ENCODE measurements at places on chromosomes 11 and 22.

DNA sequence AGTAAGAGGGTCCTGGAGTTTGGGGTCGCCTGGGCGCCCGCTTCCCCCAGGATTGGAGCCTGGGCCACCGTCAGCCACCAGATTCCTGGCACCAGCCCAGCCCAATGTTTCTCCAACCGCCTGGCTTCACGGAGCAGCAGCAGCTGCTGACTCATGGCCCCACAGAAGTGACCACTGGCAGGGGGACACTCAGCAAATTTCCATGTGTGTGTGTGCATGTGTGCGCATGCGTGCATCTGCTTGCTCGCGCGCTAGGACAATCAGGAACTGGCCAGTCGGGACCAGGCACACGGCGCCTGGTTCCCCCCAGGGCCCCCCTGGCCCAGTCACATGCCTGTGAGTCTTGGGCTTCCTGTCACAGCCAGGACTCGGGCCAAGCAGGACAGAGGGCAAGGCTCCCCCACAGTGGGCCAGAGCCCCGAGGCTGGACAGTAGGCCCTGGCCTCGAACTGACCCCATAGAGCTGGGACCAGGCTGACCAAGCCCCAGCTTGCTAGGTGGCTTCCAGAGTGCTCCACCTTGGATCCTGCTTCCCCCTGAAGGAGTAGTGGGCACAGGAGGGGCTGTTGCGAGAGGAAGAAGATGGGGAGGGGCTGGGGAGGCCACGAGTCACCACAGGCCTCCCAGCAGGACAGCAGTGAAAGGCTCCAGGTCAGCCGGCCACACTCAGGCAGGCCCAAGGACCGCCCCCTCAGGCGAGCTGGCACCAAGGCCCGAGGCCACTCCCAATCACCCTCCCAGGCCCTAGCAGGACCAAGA, 3.2 kb downstream of the CTSD start:
- DNase-seq: no peak

GRCh38 chr11:70699294-70700221, 301.2 kb downstream of the CTTN start:
- no peak for DNase-seq

DNA sequence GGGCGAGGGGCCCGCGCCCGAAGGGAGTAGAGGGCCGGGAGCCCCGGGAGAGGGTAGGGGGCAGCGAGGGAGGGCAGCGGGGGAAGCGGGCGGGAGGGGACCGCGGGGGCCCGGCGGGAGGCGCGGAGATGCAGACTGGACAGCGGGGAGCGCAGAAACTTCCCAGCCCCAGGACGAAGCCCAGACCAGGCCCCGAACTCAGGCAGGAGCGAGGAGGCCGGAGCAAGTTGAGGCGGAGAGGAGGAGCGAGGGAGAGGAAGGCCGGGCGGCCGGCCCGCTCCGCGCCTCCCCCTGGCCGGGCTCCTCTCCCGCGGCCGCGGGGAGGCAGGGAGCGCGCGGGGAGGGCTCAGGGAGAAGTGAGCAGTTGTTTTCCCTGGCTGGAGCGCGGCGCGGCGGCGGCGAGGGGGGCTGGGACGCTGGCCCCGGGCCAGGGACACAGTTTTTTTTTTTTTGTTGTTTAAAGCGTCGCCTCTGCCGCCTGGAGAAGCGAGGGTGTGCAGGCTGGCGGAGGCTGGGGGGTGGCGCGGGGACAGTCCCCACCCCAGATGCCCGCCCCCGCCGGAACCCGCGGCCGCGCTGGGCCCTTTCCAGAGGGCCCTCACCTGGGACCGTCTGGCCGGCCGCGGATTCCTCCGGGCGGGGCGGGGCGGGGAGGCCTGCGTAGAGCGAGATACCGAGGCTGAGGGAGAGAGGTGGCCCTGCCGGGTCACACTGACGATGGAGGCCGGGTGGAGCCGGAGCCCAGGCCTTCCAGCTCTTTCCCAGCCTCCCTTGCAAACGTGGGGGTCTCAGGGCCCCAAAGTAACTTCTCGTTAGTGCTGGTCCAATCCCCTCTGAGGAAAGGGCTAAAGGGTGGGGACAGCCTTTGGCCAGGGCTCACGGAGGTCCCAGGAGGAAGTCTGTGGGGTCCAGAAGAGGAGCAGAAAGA, at the start of gene LTBP3:
LTBP3 (minus strand) TSS at position 358 of the 928 bp plus-strand sequence. CDS start 400 bp downstream, outside the sequence.
- no peak for DNase-seq

DNA sequence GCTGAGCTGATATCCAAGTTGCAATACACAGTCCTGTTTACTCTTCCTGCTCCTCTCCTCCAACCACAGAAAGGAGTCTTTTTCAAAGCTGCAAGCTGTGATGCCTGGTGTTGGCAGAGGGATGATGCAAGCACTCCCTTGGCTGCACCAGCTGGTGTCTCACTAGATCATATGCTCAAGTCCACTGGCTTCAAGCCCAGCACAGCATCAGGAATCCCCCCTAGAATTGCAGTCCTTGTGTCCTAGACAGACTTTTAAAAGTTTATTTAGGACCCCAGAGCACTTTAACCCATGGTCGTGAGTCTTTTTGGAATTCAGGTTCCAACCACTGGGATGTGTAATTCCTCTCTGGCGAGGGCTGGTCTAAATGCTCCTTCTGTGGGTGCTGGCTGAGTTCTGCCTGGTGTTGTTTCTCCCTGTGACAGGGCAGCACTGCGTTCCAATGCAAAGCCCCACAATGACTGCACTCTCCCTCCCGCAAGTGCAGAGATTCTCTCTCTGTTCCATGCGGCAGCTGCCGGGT, 1.9 kb upstream of the HEPN1 start:
- no peak for DNase-seq

DNA sequence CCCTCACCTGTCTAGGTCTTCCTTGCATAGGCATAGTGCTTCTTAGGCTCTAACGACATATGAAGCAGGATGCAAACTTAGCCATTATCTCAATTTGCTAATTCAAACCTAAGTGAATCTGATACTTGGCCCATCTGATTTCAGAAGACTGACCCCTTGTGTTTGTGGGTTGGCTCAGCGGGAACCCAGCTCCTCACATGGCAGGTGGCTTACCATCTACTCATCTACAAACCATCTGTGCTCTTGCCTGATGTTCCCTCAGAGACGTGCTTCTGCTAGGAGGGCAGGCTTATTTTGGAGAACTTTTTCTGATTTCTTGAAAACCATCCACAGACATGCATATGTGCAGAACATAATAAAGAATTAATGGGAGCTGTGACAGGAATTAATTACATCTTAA, 15.2 kb downstream of the ELMOD1 start:
- no peak for DNase-seq

DNA sequence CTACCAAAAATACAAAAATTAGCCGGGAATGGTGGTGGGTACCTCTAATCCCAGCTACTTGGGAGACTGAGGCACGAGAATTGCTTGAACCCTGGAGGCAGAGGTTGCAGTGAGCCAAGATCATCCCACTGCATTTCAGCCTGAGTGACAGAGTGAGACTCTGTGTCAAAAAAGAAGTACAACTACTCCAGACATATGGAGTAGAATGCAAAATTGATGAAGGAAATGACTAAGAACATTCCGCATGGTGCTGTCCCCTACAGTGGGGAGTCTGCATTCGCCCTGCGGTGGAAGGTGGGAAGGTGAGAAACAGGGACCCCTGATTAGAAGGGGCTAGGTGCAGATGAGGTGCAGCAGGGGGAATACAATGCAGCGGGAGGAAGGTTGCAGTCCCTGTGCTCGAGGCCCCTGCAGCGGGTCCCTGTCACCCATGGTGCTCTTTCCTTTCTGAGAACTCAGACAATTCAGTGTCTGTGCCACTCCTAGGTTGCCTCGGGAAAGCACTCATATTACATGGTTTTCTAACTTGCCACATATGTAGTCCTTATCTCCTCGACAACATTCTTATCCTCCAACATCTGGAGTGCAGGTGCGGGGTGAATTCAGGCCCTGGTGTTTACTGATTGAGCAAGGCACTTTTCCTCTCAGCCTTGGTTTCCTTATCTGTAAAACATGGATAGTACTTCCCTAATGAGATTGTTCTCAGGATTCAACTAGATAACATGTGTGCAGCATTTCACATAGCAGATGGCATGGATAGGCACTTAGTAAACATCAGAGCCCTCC, 5.2 kb downstream of the POLD4 start:
- no peak for DNase-seq

DNA sequence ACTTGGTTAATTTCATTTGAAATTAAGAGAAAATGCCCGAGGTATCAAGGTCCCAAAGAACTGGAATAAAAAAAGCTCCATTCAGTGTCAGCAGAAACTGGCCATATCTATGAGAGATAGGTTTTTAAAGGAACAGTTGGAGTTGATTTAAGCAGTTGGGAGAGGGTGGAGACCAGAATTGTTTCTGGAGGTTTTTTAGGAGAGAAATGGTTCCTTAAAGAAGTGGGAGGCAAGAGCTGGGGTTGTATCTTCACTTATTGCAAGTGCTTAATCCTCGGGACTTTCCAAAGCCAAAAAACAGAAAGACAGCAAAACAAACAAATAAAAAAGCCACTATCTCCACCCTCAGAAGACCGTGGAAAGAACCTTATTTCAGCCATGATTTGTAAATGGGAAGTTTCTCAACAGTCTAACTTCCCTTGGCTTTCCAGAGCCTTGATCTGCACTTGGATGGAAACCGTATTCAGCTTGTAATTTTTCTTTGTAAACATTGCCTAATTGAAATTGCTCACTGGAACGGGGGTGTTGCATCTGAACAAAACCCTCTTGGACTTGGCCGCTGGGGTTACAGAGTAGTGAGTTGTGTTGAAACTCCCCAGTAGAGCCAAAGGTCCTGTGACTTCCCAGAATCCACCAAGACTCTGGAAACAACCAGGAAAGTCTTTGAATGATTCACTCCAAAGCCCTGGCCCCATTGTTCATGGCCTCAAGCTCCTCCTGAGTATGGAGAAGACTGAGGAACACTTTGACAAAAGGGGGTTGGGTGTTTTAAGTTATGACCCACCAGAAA, 115.6 kb downstream of the SLC1A2 start:
- no peak for DNase-seq

DNA sequence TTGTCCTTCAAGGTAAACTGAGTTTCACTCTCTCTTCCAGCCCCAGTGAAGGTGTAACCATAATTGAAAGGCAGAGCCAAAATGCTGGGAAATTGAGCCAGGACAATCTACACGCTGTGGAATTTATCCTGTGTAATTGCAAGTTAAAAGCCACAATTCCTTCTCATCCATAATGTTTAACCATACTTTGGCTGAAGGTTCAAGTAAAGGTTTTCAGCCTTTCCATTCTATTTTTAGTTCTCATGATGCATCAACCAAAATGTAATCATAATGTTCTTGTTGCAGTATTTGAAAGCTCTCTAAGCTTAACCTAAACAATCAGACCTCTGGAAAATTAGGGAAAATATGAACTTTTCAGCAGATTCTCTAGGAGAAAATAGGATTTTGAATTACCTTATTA, 14.0 kb upstream of the ARHGAP42 start:
- DNase-seq: no peak

DNA sequence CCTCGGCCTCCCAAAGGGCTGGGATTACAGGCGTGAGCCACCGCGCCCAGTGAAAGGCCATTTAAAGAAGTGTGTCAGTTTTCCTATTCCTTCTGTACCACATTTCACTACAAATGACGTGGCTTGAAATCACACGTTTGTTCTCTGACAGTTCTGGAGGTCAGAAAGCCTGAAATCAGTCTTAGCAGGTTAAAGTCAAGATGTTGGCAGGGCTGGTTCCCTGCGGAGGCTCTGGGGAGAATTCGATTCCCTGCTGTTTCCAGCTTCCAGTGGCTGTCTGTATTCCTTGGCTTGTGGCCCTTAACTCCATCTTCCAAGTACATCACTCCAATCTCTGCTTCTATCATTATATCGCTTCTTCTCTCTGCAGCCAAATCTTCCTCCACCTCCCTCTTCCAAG, 383.2 kb downstream of the LARGE1 start:
- DNase-seq: no peak

- no peak for DNase-seq
Observed at GRCh38 chr11:68010090-68011041, at the start of gene ALDH3B1. TSS of gene ALDH3B1 (plus strand) at chr11:68010327. CDS start at chr11:68015298, 4,971 bp downstream.

DNA sequence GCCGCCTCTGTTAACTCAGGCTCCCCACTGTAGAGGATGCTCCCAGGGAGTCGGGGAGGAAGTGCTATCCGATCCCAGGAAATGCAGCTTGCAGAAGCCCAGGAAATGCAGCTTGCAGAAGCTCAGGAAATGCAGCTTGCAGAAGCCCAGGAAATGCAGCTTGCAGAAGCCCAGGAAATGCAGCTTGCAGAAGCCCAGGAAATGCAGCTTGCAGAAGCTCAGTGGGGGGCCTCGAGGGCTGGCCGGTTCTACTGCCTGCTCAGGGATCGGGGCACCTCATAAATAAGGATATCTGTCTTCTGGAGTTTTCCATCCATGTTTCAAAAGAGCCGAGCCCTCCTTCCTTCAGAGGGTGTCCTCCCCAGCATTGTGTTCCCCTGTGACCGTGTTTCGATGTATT, 25.1 kb upstream of the SMIM38 start:
- no peak for DNase-seq

- DNase-seq: no peak
Observed at GRCh38 chr11:122093731-122094275, 22.2 kb downstream of the BLID start.

DNA sequence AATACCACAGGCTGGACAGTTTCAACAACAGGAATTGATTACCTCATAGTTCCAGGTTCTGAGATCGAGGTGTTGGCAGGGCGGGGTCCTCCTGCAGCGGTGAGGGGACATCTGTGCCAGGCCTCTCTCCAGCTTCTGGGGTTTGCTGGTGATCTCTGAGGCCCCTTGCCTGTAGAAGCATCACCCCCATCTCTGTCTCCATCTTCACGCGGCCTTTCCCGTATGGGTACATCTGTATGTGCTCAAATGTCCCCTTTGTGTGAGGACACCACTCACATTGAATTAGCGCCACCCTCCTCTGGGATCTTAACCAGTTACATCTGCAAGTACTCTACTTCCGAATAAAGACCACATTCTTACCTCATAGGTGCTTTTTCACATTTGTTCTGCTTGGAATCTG, 1029.9 kb downstream of the BRD1 start:
- no peak for DNase-seq

DNA sequence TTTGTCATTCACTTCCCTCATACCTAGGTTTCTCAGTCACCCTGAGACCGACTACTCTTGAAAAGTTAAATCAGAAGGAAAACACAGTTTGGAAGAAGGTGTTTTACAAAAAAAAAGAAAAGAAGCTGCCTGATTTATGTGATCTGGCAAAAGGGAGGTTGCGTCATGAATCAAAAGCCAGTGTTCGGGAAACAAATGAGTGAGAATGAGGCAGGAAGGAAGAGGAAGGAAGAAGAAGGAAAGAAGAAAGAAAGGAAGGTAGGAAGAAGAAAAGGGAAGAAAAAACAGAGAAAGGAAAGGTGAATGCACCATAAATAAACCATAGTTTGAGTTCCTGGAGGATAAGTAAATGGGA, 314.6 kb downstream of the BLID start:
- DNase-seq: no peak

DNA sequence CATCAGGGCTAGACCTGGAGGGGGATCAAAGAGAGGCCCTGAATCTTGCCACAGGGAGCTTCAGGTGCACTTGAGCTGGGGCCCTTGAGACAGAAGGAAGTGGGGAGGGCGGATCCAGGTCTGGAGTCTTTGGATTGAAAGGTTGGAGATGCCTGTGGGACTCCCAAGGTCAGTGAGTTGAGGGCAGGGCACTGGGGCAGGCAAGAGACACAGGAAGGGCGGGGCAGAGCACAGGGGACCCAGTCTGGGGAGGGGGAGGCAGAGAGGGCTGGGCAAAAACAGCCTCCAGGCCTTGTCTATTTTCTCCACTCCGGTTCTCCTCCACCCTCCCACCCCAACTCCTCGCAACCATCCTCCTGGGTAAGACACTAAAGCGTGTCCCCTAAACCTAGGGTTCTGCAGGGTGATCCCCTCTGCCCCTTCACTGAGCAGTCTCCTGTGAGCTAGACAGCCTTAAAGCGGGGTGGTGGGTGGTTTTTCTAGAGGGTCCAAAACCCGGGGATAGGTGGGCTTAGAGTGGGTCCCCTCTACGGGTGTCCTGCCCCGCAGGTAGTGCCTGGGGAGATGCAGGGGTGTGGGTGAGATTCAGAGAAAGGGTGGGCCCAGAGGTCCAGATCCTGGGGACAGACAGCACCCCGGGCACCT, 38.6 kb upstream of the CELSR1 start:
- no peak for DNase-seq

Data from activated T-helper 9 cell treated with anti-CD3 and anti-CD28 coated beads, Interleukin-2, amount 50 U/mL, for 16 hours (primary cell).